Activated T-helper 9 cell treated with anti-CD3 and anti-CD28 coated beads, Interleukin-2, amount 50 U/mL, for 16 hours (primary cell): ENCODE measurements at places on chromosomes 1 and 21.

DNA sequence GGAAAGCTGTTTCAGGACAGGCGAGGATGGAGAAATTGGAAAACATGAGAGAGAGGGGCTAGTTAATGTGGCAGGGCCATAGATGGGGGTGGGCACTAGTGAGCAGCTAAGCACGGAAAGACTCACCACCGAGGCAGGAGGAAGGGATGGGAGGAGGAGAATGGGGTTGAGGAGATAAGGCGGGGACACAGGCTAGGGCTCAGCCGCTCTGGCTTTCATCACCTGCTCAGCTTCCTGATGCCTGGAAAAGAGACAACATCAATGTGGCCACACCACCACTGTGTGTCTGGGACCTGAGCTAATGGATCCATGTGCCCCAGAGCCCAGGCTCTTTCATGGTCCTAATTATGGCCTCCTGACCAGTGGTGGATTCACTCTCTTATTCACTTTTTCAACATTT lies 27.6 kb downstream of the PMVK start:
- DNase-seq: no peak

DNA sequence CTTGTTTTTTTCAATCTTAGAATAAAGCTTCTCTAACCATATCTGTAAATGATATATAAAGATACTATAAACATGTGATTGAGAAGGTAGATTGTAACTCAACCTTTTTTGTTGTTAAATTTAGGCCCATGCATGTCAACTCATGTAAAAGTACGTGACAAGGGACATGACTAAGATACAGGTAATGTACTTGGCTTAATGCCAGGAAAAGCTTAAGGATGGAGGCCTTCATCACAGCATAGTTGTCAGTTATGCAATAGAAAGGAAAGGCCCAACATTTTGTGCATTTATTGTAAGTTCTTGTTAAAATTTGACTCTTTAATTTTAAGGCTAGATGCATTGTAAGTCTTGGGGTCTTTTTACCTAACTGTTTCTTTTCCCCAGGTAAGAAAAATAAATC lies 305.1 kb downstream of the LTN1 start:
- no peak for DNase-seq

GRCh38 chr1:90048043-90048442 lies 53.1 kb downstream of the ZNF326 start:
- DNase-seq: no peak

- no peak for DNase-seq
Measured at GRCh38 chr1:169472738-169473137, 13.0 kb downstream of the SLC19A2 start.

- no peak for DNase-seq
Measured at GRCh38 chr1:57474137-57474750, 50.4 kb upstream of the DAB1 start.
